ENCODE measurements at places on chromosomes 5 and 9.

DNA sequence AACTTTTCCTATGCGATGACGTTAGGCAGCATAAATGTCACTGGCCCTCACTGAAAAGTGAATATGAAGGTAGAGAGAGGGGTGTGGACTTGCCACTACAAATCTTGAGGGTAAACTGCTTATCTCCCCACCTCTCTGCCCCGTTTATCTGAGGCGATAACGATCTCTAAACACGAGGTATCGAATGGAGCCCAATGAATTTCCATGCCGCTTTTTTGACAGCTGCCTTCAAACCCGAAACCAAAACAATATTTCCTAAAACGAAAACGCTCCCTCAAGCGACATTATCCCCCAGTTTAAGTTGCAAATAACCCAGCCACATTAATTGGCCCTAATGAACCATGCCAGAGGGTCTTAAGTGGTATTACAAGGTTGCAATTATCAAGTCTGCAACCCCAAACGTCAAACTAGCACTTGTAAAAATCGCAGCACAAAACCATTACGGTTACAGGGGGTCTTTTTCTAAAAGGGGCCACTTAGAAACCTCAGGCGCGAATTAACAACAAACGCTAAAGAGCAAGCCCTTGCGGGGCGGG, 1.4 kb downstream of the NR3C1 start:
- DNase-seq = peak; percentile 20

DNA sequence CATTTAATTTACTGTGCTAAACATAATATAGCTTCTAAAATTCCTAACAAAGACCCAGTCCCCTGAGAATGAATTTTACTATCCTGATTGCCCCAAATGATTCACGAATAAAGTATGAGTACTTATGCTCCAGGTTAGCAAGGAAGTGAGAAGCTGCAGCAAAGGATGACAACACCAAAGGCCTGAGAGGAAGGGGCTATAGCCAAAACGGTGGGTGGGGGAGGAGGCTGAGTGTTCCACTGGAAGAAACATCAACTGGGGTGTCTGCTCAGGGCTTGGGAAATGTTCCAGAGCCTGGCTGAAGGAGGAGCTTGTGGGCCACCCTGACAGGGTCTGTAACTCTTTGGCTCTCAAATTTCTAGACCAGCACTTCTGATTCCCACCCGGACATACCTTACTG, 157.3 kb downstream of the ADAMTS12 start:
- DNase-seq = no peak

DNA sequence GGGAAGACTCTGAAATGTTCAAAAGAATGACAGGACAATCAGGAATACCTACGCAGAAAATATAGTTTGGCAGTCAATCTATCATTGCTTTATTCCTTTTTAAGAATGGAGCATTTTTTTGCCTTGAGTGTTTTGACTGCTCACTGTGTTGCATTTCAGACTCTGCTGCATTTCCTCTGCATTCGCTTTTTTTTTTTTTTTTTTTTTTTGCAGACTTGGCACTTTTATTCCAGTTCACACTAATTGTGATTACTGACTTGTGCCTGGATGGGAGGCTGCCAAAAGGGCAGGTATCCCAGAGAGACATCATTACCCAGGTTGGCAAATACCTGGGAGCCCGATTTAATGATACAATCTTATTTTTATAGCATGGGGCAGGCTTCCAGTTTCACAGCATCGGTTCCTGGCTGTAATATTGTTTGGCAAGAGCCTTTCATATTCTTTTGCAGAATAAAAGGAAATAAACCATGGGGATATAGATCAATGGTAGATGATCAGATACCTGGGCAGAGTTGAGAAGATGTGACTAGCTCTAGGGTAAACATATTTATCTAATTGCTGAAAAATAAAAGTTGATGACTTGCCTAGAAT, 1132.6 kb downstream of the MAT2B start:
- no peak for DNase-seq

DNA sequence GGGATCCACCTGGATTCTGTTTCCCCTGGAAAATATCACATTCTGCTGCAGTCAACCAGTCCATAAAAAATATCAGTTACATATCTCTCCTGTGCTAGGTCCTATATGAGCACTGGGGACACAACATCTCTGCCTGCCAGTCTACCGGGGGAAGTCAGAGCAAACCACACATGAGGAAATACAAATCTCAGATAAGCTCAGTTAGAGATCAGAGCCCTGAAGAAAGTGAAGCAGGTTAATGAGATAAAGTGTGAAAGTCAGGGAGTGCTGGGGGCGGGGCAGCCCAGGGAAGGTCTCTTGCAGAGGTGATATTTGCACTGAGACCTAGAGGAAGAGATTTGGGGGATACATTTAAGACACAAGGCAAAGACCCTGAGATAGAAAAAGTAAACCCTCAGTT, 67.8 kb upstream of the SLC1A1 start:
- DNase-seq = no peak

DNA sequence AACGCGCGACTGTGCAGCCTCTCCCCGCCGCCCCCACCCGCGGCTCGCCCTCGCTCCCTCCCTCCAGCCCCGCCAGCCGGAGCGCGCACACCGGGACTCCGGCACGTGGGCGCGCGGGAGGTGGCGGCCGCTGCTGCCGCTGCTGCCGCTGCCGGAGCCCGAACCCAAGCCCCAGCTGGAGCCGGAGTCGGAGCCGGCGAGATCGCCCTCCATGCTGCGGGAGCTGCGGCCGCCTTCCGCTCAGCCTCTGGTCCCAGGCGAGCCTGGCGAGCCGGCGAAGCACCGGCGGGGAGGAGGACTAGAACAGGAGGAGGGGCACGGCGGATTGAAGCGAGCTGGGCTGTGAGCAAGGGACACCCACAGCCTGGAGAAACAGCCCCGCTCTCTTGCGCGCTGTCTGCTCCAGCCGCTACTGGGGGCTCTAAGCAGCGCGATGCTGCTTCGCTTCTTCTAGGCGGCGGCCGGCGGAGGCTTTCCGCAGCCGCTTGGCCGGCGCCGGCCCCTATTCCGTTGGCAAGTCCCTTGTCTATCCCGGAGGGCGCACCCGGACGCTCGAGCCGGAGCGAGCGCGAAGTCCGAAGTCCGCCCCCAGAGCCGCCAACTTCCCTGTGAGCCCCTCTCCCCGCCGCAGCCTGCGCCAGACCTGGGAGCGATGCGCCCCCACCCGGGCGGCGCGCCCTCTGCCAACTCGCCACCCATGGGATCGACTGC, 598.7 kb upstream of the SGCD start:
- DNase-seq = no peak

- DNase-seq = no peak
Measured at GRCh38 chr5:13179407-13180087, 764.9 kb downstream of the DNAH5 start.

DNA sequence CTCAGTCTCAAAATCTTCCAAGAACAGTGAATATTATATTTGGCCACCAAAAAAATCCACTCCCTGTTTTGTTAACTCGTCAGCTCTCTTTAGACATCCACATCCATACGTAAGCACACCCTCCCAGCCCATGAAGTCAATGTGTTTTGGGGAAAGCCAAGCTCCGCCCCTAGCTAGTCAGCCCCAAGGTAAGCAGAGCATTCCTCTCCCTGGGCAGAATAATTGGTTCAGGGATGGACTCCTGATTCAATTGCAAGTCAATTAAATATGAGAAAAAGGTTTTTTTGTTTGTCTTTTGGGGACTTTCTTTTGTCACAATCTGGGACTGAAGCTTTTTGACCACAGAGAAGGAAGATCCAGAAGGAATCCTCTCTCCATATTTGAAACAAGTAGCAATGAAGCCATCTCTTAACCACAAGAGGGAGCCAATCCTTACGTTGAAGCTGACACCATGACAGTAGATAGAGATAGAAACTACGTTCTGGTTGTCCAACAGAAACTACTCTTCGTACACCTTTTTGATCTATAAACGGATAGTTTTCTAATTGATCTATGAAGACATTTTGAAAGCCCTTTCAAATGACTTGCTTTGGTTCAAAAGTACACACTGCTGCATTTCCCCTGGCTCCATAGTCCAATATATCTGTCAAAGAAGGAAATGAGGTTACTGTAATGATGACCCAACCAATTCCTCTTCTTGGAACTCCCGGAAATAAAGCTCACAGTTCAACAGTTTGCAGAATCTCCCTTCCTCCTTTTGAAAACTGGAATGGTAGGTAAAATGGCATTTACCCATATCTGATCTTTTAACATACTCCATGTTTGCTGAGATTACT, 166.4 kb downstream of the TLE1 start:
- peak; percentile 63 for DNase-seq

- no peak for DNase-seq
Measured at GRCh38 chr5:51573835-51574234, 190.6 kb downstream of the ISL1 start.

GRCh38 chr9:120935383-120935857, 8.8 kb upstream of the TRAF1 start:
- peak; percentile 85 for DNase-seq

GRCh38 chr5:92886751-92887150, 694.3 kb downstream of the NR2F1-AS1 start:
- DNase-seq = no peak

GRCh38 chr9:137295238-137295811, 6.7 kb downstream of the NRARP start:
- DNase-seq = peak; percentile 58

DNA sequence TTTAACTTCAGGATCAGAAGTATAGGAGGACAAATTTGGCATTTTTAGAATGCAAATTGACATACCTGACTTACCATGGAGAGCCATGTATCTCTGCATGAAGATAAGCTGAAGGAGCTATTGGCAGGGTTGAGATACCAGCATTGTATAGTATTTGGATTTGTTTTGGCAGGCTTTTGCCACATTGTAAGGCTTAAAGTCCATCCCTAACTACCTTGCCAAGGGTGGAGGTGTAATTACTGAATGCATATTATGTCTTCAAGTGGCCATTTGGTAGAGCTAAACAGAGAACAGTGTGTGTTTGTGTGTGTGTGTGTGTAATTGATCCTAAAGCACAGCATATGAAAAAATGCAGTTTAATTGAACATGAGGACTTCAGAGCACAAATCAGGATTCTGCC, 324.7 kb downstream of the FAM170A start:
- DNase-seq = no peak
